ENCODE measurements at places on chromosomes 5 and 9.
A peak's percentile ranks its signal among the peaks of the same experiment; 100 is the strongest.

DNA sequence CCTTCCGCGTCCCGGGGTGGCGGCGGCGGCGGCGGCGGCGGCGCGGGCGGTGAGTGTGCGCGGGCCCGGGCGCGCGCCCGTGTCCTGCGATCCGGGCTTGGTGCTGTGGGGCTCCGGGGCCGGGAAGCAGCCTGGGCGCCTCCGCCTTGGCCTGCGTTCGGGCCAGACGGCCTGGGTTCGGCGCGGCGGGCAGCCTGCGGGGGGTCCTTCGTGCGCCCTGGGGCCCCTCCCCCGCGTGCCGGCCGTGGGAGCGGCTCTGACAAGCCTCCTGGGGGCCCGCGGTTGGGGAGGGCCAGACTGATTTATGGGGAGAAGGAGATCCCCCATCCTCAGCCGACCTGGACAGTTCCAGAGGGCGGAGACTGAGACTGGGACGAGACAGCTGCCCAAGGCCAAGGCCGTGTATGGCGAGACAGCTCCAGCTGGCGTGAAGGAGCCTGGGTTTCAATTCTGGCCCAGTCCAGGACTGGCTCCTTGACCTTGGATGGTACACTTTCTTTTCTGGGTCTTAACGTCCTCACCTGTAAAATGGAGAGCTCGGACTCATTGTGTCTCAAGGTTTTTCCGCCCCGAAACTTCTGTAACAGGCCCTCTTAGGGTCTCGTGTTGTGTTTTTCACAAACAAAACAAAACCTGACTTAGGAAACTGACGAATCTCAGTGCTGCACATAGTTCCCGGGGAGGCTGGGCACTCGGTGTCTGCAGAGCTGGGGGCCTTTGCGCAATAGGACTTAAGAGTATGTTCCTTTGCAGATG lies 603 bp downstream of the TMEM268 start:
- DNase-seq, result peak; percentile 89

- DNase-seq, result no peak
These were observed 288.0 kb upstream of the SMARCA2 start for GRCh38 chr9:1726993-1727759.

DNA sequence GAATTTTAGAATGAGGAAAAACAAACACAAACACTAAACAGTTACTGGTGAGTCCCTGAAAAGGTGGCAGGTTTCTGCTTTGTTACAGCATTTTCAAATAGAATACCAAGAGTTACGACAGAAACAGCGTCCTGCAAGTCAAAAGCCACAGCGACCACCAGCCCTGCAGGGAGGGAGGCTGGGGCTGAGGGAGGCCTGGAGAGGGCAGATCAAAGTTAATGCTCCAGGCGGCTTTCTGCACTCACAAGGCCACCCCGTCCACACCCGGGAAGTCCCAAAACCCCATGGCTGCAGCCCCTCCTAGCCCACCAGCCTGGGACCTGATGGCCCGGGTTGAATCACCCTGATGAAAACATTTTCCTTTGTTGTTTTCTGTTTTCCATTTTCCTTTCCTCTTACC lies 29.3 kb downstream of the COL23A1 start:
- no peak for DNase-seq

GRCh38 chr9:124088476-124088837 lies 76.9 kb downstream of the LHX2 start:
- DNase-seq, result no peak

DNA sequence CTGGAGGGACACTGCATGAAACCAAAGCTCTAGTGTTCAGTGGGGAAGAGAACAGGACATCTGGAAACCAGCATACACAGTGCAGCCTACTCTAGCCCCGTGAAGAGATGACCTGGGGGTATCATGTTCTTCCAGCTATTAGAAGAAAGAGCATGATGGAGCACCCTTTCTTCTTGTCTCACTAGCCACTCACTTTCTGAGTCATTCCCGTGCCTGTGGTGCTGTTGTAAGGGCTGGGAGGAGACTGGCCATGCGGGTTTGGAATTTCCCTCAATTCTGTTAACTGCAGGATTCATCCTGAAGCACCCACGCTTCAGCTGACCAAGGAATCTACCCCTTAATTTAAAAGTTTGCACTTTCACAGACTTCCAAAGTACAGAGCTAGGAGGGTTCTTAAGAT lies 137.0 kb downstream of the COL23A1 start:
- peak; percentile 2 for DNase-seq

GRCh38 chr9:26955222-26955903 lies 849 bp upstream of the IFT74 start:
- DNase-seq, result peak; percentile 16

DNA sequence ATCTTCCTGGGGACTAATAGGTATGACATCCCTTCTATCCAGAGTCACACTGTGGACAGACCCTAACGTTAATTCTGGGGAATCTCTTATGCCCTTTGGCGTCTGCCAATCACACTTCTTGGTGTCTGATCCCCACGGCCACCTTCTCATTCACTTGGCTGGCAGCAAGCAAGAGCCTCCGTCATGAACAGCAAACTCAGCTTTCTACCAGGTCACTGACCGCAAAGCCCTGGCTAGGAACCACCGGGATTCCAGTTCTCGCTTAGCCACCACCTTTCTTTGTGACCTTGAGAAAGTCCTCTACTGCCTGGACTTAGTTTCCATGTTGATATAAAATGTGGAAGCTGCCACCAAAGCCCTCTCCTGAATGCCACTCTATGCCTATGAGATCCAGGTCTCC lies 67.7 kb upstream of the FCN1 start:
- DNase-seq, result no peak

- no peak for DNase-seq
These were observed 10.4 kb downstream of the TRIM14 start for GRCh38 chr9:98108531-98109031.

DNA sequence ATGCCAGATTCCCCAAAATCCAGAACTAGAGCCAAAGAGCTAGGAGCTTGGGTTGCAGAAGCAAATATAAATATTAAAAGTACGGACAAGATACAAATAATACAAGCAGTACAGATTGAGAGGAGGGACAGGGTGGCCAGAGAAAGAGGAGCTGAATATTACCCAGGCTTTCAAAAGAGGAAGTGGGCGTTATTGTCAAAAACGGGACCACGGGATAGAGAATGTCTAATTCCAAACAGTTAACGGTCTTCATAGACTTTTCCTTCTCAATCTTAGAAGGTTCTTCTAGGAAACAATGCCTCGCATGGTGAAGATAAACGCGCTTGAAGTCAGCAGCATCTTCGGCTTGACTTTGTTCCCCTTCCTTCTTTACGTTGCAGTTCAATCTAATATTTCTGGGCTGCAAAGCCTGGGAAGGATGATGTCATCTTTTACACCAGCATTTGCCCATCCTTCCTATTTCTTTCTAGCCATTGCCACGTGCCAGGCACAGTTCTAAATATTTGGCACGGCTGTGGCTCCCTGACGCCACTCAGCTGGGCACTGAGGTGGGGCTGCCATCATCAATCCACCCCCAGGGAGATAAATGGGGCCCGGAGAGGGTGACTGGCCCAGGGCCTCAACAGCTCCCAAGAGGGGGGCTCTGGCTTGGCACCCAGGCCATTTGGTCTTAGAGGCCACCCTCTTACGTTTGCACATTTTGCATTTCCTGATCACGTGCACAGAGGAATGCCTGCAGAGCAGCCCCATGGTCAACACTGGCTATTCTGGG lies 16.3 kb upstream of the OLFM1 start:
- DNase-seq, result no peak

DNA sequence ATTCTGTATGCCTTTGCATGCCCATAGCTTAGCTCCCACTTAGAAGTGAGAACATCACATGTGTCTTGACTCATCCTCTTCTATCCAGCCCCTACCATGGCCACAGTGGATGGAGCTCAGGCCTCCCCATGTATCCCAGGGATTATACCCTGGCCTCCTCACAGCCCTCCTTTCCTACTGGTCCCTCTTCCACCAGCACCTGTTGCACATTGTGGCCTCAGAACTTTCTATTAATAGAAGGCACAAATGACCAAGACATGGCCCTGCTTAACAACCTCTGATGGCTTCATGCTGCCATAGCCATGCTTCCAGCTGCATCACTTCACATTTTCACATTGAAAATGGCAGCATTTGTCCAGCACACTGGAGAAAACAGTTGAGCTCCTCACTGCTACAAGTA lies 315.4 kb downstream of the CDK5RAP2 start:
- DNase-seq, result no peak

DNA sequence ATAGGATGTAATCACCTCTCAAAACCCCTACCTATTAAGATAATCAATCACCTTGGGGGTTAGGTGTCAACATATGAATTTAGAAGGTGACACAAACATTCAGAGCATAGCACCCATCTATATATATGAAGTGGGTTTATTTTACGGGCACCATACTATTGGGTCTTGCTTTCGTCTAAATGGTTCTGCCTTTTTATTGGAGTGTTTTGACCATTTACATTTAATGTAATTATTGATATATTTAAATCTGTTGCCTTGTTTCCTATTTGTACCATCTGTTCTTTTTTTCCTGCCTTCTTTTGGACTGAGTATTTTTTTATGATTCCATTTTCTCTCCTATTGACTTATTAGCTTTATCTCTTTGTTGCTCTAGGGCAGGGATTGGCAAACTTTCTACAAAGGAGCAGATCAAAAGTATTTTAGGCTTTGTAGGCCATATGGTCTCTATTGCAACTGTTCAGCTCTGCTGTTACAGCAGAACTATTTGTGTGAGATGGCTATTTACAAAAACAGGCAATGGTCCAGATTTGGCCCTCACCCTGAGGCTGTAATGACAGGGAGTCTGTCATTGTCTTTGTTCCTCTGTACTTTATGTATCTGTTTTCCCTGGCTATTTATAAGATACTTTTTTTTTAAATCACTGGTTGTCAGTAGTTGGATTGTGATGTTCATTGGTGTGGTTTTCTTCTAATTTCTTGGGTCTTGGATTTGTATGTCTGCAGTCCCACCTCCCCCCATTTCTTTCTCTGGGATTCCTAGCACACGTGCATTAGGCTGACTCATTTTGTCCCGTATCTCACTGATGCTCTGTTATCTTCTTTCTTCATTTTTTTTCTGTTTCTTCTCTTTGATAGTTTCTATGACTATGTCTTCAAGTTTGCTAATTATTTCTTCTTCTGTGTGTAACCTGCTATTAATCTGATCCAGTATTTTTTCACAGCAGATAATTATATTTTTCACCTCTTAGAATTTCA lies 127.1 kb downstream of the DAB2IP start:
- no peak for DNase-seq

GRCh38 chr9:120348951-120349429 lies 231.0 kb downstream of the CDK5RAP2 start:
- DNase-seq, result peak; percentile 61

DNA sequence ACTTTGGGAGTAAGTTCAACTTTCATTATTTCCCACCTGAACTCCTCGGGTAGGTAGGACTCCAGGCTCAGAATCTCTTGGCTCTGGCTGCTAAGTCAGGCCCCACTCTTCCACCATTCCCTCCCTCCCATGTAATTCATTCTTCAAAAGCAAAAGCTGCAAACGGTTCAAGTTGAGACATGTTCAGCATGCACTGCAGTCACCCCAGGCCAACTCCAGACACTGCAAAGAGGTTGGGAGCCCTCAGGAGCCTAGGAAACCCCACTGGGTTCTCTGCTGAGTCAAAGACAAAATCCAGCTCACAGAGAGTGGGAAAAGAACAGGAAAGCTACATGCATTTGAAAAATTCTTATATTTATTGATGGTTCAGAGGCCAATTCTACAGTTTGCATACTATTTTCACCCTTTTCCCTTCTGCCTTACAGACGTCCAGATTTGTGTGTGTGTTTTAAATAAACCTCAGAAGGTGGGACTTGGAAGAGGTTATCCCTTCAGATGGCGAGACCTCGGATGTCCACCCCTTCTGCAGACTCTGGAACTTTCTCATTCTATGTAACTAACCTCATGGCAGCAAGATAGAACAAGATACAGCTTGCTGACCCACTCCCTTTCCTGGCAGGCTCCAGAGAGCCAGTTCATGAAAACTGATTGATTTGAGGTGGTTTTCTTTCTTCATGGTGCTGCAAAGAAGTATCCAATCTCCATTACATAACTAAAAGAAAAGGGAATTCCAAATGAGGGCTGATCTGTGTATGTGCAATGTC lies 65.7 kb upstream of the EQTN start:
- no peak for DNase-seq

DNA sequence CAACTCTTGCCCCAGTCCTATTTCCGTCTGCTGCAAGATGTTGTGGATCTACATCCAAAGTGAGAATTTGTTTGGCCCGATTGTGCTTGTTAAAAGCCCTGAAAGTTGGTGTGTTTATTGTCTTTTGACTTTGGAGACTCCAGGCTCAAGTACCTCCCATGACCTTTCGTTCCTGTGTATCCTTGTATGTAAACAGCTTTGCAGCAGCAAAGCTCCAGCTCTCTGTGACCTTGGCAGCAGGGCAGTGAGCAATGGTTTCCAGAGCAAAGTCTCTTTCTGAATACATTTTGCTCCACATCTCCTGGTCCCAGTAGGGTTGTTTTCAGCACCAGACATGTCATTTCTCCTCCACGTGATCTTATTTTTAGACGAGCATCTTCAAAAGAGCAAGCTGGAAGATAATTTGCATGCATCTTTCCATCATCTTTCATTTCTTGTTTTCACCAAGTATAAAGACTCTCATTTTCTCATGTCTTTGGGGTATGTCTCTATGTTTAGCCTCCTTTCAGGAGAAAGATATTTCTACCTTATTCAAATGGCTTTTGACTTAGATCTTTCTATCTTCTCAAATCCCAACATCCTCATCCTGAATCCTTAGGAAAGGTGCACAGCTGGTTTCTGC lies 68.1 kb upstream of the ERCC6L2 start:
- DNase-seq, result no peak

DNA sequence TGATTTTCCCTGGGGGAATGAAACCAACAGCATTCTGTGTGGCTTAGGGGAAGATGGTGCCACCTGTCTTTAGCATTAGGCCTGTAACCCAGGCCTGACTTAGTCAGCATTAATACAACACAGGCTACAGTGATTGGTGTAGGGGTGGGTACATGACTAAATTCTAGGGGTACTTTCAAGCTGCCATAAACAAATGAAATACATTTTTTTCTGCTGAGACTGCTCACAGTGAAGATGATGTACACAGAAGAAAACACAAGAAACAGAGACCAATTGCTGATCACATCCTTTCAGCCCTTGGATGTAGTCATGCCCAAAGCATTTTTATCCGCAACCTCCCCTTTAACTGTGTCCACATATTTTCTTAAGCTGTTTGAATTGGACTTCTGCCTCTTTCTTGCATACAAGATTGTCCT lies 527.2 kb downstream of the KCTD16 start:
- peak; percentile 95 for DNase-seq

DNA sequence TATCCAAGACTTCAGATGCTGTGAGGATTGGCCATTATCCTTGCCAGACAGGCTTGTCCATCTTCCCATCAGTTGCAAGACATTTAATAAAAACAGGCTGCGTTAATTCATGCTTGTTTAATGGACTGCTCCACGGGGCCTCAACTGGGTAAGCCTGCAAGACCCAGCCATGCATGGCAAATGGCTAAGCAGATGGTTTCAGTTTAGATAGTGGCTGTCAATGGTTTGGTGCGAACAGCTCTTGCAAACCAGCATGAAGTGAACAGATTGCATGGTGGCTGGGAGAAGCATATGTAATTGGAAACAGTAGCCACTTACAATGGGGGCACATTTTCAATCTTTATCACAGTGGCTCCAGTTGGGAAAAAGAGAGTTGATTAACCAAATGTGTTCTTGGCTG lies 628.2 kb upstream of the KLF4 start:
- DNase-seq, result no peak

GRCh38 chr5:95799191-95799835 lies 23.2 kb downstream of the GLRX start:
- no peak for DNase-seq

GRCh38 chr5:17339841-17340240 lies 122.4 kb downstream of the BASP1 start:
- DNase-seq, result no peak

- no peak for DNase-seq
These were observed 63.5 kb upstream of the PHYKPL start for GRCh38 chr5:178296066-178296465.

Data from adipocyte (in vitro differentiated cells).